ENCODE measurements at places on chromosomes 12 and 14.

- DNase-seq, result no peak
These were observed 12.5 kb upstream of the MARK3 start for GRCh38 chr14:103372552-103373304.

DNA sequence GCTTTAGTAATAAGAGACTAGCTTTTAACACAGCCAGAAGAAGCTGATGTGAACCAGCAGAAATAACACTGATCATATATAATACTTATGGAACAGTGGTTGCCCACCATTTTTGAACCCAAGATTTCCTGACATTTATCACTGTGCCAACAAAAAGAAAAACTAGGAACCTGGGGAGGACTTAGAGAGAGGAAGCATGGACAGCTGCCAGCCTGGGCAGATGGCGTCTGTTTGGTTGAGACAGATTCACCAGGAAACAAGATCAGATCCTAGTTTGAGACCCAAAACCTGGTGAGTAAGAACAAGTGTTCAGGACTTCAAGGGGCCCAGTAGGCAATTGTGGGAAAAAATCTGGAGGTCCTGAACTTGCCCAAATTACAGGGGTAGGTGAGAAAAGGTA is 95.3 kb downstream of the BICD1 start:
- DNase-seq, result no peak

DNA sequence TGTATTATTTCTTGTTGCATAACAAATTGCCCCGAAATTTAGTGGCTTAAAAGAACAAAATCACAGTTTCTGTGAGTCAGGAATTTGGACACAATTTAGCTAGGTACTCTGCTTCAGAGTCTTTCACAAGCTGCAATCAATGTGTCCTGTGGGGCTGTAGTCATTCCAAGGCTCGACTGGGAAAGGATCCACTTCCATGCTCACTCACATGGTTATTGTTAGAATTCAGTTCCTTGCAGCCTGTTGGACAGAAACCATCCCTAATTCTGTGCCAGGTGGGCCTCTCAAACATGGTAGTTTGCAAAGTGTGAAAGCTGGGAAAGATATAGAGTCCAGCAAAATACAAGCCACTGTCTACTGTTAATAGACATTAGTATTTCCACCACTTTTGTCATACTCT is 59.7 kb upstream of the ARID2 start:
- no peak for DNase-seq

DNA sequence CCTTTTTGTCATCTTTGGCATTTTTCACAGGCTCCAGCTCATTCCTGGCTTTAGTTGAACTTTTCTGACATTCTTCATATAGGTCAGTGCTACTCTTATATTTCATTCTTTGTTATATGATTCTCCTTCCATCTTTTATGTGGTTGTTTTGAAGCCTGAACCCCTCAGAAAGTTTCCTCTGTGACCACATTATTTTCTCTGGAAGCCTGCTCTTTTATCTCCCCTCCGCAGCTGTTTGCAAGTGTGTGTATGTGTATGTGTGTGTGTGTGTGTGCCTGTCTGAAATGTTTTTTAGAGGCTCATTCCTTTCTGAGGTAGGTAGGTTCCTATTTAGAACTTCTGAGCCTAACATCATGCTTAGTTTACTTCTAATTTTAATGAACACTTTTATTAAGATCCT is 47.6 kb downstream of the ANO4 start:
- no peak for DNase-seq

- peak; percentile 44 for DNase-seq
These were observed 28.6 kb downstream of the ABCB9 start for GRCh38 chr12:122937622-122938091.

DNA sequence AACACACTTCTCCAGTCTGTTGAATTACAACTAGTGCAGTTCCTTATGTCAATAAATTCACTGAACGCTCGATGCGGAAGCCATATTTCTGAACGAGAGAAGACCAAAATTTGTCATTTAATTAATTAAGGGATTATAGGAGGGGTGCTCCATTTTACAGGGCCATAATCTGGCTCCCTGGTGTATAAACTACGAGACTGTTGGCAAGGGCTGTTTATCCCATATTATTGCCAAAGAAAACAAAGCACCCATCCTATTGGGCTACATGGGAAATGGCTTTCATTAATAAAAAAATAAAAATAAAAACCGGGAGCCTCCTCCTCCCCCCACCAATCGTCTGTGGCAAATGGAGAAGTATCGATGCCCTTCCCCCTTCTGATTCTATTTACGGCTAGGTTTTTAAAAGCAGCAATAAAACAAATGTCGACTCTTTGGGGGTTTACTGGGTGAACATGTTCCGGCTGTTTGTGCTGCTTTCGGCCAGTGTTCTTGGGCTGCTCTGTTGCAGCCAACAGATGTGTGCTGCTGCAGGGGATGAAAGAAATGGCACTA is 24.8 kb downstream of the ATF7 start:
- no peak for DNase-seq

- DNase-seq, result no peak
These were observed 43.3 kb downstream of the GPATCH2L start for GRCh38 chr14:76195003-76195402.

GRCh38 chr12:122732170-122732569 is 1.5 kb upstream of the HCAR1 start:
- DNase-seq, result no peak

DNA sequence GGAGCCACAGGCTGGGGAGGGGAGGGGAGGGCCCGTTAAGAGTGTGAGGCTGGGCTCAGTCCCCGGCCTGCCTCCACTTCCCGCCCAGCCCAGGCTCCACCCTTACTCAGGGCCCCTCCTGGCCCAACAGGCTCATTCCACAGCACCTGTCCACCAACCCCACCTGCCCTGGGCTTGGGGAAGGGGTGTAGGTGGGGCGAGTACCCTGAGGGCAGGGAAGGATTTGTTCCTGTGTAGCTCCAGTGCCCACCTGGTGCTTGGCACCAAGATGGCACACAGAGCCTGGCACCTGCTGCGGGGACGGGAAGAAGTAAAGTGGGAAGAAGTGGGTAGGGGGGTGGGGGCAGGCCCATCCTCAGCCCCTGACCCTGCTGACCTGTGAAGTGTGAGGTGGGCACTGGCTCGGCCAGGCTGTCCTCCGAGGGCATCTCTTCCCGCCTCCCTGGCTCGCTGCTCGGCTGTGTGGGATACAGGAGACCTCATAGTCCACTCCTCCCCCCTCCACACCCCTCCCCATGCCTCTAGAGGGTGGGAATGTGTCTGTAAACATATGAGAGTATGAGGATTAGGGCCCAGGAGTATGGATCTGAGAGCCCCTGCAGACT is 35.1 kb downstream of the NCKAP5L start:
- DNase-seq, result no peak

GRCh38 chr12:115672506-115673080 is 604.9 kb downstream of the MED13L start:
- no peak for DNase-seq

GRCh38 chr14:33655421-33655820 is 295.5 kb downstream of the EGLN3 start:
- DNase-seq, result no peak

- DNase-seq, result no peak
These were observed 474.0 kb downstream of the ZFP36L1 start for GRCh38 chr14:68318828-68319227.

DNA sequence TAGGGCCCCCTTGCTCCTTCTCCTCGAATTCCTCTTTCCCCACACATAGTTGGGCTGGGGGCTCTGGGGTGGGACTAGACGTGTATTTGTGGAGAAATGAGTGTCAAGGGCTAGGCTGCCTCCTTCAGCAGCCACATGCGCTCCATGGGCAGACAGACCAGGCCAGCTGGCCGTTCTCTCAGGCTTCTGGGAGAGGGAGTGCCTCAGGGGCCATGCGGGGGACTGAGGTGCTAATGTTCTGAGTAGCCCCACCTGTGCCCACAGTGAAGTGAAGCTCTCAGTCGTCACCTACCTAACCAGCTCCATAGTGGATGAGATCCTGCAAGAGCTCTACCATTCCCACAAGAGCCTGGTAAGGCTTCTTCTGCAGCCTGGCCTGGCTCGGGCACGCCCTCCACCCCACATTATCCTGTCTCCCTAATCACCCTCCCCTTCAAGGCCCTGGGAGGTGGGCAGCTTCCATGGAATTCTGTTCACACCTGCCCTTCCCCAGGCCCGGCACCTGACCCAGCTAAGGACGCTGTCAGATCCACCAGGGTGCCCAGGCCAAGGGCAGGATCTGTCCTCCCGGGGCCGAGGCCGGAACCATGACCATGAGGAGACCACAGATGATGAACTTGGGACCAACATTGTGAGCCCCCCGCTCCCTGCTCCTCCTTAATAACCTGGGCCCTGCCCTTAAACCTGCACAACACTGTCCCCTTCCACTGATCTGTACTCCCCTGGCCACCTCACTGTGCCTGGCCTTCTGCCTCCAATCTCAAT is 9.0 kb upstream of the CPNE6 start:
- DNase-seq, result no peak

DNA sequence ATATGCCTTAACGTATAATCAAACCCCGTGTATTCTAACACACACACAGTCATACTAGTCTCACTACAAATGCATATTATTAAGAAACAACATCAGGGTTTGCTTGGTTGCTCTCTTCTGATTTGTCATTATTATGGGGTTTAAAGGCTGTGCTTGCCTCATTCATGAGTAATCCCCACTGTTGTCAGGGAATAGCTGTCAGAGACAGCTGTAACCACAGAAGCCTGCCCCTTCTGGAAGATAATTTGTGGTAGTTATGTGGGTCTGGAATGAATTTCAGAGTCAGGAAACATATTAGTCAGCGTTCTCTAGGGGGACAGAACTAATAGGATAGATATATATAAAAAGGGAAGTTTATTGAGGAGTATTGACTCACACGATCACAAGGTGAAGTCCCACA is 456.9 kb upstream of the TMEM132C start:
- DNase-seq, result no peak

DNA sequence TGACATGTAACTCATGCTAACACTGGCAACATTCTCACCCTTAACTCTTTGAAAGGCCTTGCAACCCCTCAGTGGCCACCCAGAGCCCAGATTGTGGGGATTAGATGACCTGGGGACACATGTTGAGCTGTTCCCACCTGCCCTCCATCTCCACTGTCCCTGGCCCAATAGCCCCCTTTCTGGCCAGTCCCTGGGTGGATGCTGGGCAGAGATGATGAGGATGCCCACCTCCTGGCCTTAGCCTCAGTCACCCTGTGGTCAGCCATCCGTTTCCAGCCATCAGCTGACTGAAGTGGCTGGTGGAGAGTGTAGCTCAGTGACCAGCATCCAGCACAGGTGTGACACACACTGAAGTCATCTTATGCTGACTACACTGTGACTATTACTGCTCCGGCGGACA is 4.7 kb downstream of the ANHX start:
- no peak for DNase-seq

DNA sequence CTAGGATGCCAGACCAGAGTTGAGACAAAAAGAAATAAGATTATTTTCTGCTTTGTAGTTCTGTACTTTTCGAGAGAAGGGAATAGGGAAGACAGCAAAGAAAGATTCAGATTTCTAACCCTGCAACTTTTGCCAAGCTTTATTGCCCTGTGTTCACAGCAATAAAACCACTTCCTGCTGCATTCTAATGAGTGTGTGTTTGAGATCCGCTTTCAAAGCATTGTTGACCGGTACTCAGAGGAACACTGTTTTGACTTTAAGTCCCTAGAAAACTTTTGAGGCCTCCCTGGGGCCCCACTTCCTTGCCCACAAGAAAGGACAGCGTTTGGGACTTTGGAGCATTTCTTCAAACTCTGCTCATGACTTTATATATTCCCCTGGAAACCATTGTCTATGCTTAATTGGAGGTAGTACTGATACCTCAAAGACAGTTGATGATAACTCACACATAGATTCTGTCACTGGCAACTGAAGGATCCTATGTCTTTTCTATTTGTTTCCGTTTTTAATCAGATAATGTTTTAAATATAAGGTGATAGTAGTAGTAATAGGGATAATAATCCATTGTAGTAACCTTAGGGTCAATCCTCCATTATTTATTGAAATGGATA is 1.3 kb downstream of the RNASE6 start:
- DNase-seq, result peak; percentile 55

GRCh38 chr12:64806593-64807460 is 17.6 kb upstream of the TBC1D30 start:
- no peak for DNase-seq

- no peak for DNase-seq
These were observed 51.2 kb upstream of the HELB start for GRCh38 chr12:66251049-66251448.

- no peak for DNase-seq
These were observed 46.5 kb downstream of the SPATS2 start for GRCh38 chr12:49413796-49414195.

DNA sequence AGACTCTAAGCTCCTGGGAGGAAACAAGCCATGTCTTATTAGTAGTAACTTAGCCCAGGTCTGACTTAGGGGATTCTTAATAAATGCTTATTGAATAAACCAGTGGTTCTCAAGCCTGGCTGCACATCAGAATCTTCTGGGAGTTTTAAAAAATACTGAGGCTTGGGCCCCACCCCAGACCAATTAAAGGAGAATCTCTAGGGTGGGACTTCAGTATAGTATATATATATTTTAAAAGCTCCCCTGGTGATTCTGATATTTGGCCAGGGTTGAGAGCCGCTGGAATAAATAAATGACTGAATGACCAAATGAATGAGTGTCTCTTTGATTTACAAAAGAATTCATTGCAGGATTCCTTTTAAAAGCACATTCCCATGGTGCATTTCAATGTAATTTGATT is 151.5 kb upstream of the GSC start:
- DNase-seq, result no peak

DNA sequence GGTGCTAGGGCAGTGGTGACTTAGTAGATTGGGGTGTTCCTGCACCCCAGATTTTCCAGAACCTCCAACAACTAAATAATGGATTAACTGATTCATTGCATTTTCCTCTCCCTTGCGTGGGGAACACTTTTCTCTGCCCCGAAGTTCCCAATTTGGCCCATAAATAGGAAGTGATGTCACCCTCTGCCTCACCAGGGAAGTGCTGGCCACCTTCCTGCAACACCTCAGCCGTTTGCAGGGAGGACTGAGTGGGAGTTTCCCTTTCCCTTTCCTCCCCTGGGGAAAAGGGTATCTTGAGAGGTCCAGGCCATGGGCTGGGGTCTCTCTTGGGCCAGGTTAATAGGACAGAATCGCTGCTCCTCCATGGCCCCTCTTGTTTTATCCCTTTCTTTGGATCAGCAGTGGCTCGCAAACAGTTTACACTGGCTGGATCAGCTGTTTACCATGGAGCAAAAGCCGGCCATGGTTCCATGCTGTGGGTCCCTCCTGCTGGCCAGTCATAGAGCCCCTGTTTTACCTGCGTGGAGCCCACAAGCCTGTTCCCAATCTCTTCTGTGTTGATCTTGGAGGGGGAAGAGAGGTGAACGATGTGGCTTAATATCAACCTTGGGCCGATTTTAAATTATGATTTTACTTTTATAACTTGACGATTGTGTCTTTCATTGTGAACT is 91.6 kb upstream of the VRK1 start:
- peak; percentile 38 for DNase-seq

GRCh38 chr14:95877633-95878032 is 1.0 kb downstream of the TUNAR start:
- DNase-seq, result no peak
